ENCODE measurements at places on chromosomes 16 and 17. TPM values are rescaled to one million over a fixed set of nuclear protein-coding genes. Genes with fewer than 3 reads are reported as not detected.

BCL6B gene
- 2.0 TPM for total RNA-seq

XAF1 gene
- total RNA-seq, result 19.1 TPM

DNA sequence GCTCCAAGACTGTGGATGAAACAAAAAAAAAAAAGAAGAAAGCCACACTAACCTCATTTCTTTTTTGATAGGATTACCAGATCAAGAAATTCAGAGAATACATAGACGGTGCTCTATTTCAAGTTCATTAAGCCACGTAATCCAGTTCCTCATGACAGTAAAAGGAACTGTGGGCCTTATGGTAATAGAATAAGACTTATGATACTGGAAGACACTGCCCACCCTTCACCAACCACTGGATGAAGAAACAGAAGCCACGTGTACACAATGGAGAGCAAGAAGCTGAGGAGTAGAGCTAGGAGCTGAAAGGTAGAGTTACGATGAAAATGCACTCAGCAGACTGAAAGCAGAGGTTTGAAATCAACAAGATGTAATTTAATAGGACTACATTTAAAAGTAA, 11.2 kb downstream of the NCBP3 start:
- H3K27ac ChIP-seq, result no peak overlapping the region
- peaks cover 11% of the 10 kb centered on the region for H3K36me3 ChIP-seq
- no peak for DNase-seq
- no peak overlapping the region for H3K4me3 ChIP-seq
- H3K27me3 ChIP-seq, result no peaks in the 10 kb centered on the region

DNA sequence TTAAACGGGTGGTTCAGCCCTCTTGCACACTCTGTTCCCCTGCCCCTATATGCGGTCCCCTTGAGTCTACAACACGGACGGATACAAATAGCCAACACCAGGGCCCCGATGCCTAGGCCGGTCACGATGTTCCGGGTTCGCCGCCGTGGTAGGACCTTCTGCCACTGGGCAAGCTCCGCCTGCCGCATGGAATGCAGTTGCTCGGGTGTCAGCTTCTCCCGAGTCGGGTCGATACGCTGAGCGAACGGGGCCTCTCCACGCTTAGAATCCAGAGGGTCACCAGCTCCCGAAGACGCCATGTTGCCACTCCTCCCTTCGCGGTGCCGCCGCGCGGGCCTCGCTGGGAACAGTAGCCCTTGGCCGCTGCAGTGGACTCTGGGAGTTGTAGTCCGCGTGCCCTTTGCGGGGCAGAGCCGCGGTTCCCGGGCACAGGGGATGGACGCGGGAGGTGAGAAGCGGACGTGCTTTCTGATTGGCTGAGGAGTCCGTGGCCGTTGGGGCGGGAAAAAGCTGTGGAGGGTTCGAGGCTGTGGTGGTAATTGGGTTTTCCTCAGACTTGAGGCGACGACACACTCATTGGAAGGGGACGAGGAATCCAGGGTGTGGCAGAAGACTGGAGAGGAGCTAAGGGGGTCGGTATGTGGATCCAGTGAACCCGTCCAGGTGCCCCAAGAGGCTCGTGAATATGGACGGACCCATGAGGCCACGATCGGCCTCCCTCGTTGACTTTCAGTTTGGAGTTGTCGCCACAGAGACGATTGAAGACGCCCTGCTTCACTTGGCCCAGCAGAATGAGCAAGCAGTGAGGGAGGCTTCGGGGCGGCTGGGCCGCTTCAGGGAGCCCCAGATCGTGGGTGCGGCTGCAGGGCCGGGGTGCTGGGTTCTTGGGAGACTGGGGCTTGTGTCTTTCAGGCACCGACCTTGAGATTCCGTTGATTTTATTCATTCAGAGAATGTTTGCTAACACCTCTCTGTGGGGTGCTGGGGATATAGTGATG, at the start of the genes CNTD1 and COA3:
TSS of gene CNTD1 (plus strand) at position 479 of the 998 bp plus-strand sequence. CDS start at position 686, 207 bp downstream.
TSS of gene COA3 (minus strand) at position 322 of the 998 bp plus-strand sequence. CDS start at position 299, 23 bp downstream.
- H3K36me3 ChIP-seq, result peaks cover 4% of the 10 kb centered on the region
- H3K27me3 ChIP-seq, result no peaks in the 10 kb centered on the region
- H3K4me3 ChIP-seq, result peak within 1 kb of the TSS; percentile 95
- H3K27ac ChIP-seq, result peak within 1 kb of the TSS; percentile 44

DNA sequence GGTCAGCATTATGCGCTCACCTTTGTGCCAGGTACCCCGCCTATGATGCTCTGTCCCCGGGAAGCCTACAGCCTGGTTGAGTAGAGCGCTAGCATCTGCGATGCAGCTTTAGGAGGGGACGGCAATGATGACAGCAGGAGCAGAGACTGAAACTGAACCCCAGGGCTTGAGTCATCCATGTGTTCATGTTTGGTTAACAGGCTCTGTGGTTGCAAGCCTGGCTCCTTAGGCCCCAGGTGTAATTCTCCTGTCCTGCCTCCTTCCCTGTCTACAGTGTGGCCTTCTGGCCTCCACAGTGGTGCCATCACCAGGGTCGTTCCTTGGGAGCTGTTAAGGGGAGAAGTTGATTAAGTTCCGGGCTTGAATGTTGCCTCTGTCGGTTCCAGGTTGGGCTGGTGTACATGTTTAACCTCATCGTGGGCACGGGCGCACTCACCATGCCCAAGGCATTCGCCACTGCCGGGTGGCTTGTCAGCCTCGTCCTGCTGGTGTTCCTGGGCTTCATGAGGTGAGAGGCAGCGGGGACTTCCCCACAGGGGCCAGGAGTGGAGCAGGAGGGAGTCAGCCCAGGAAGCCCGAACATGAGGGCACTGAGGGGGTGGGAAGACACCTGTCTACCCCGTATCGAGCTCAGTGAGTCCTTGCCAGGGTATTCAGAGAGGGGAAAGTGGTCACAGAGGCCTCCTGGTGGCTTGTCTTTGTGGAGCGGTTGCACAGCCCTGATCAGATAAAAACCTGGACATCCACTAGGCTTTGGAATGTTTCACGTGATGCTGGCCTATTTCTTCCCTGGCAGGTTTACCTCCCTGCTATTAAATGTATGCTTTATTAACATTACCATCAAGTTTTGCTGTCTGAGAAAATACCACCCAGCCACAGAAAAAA, 9.2 kb upstream of the NAT9 start:
- peaks cover 64% of the 10 kb centered on the region for H3K4me1 ChIP-seq
- H3K4me3 ChIP-seq, result peak overlapping the region; percentile 61
- H3K27me3 ChIP-seq, result no peaks in the 10 kb centered on the region
- peaks cover 5% of the 10 kb centered on the region for H3K36me3 ChIP-seq
- H3K27ac ChIP-seq, result no peak overlapping the region
- DNase-seq, result peak; percentile 59

DNA sequence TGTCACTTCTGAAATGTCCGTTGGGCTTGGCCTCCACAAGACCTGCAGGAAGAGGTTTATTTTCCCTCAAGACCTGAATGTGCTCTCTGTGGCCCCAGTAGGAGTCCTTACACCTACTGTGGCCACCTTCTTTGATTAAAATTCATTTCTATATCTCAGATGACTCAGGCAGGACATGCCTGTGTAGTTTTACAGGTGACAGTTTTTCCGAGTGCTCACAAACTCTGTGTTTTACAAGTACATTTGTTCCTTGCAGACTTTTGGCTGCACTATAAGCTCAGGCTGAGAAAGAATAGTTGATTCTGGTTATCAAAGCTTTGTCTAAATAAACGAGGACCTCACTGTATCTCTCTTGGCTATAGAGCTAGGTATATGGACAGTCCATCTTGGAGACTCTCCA, 257.1 kb downstream of the MAP2K4 start:
- DNase-seq, result no peak
- no peak overlapping the region for H3K27ac ChIP-seq
- H3K36me3 ChIP-seq, result peaks cover 4% of the 10 kb centered on the region

DNA sequence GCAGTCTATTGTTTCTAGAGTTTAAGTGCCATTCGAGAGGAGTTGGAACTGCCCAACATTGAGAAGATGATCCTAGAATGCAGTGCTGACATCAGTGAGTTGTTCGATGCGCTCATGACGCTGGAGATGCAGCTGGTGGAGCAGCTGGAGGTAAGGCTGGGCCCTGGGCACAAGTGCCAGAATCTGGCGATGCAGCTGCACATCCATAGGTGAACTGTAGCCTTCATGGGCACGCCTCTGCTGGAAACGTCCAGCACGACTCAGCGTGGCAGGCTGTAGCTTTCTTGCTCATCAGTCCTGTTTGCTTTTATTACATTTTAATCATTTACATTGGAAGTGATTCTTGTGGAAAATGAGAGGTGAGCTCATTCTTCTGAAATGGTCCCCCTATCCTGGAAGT, 31.7 kb downstream of the DRC3 start:
- H3K27ac ChIP-seq, result no peak overlapping the region
- no peaks in the 10 kb centered on the region for H3K27me3 ChIP-seq
- H3K4me1 ChIP-seq, result peaks cover 8% of the 10 kb centered on the region
- H3K36me3 ChIP-seq, result no peaks in the 10 kb centered on the region
- DNase-seq, result no peak
- no peak overlapping the region for H3K4me3 ChIP-seq

DNA sequence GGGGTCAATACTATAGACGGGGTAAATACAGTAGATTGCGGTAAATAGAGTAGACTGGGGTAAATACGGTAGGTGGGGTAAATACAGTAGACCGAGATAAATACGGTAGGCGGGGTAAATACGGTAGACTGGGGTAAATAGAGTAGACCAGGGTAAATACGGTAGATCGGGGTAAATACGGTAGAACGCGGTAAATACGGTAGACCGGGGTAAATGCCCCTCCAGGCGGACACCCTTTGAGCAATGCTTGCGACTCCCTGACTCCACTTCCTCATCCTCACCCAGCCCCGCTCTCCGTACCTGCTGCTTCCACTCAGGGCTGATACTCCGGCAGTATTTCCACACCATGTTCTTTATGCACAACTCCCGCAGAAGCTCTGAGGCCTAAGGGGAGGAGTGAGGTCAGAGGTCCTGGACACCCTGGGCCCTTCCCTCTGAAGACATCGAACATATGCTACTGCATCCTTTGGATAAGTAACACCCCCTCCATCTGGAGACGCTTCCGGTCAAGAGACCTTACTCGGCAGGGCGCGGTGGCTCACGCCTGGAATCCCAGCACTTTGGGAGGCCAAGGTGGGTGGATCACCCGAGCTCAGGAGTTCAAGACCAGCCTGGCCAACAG, 13.3 kb upstream of the CRK start:
- H3K27me3 ChIP-seq, result peaks cover 19% of the 10 kb centered on the region
- no peak for DNase-seq
- peaks cover 19% of the 10 kb centered on the region for H3K4me1 ChIP-seq
- no peak overlapping the region for H3K27ac ChIP-seq
- no peak overlapping the region for H3K4me3 ChIP-seq

DNA sequence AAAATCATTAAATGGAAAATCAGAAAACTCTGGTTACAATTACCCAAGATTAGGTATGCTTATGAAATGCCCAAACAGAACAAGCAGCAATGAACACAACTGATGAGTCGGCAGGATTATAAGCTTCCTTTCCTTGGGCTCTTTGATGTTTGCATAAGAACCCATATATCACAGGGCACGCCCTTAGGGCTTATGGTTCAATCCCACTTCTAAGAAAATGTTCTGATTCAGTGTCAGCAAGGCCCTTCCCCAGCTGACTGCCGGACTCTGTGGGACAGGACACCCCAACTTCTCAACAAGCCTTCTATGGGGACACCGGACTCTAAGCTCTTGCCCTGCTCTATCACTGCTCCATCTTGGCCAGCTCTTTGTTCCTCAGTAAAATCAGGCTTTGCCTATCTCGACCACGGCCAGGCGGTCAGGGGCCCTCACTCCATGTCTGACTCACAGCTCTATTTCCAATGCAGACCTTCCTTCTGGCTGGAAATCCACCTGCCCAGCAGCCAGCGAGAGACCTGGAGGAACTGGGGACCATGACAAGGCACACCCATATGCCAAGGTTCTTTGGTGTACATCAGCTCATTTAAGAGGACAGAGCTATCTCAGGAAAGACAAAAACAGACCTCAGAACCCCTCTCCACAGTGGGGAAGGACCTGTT, 26.8 kb downstream of the LITAFD start:
- DNase-seq, result no peak
- H3K4me3 ChIP-seq, result no peak overlapping the region
- peaks cover 10% of the 10 kb centered on the region for H3K36me3 ChIP-seq
- H3K27me3 ChIP-seq, result no peaks in the 10 kb centered on the region
